ENCODE measurements at places on chromosomes 3 and 15.

DNA sequence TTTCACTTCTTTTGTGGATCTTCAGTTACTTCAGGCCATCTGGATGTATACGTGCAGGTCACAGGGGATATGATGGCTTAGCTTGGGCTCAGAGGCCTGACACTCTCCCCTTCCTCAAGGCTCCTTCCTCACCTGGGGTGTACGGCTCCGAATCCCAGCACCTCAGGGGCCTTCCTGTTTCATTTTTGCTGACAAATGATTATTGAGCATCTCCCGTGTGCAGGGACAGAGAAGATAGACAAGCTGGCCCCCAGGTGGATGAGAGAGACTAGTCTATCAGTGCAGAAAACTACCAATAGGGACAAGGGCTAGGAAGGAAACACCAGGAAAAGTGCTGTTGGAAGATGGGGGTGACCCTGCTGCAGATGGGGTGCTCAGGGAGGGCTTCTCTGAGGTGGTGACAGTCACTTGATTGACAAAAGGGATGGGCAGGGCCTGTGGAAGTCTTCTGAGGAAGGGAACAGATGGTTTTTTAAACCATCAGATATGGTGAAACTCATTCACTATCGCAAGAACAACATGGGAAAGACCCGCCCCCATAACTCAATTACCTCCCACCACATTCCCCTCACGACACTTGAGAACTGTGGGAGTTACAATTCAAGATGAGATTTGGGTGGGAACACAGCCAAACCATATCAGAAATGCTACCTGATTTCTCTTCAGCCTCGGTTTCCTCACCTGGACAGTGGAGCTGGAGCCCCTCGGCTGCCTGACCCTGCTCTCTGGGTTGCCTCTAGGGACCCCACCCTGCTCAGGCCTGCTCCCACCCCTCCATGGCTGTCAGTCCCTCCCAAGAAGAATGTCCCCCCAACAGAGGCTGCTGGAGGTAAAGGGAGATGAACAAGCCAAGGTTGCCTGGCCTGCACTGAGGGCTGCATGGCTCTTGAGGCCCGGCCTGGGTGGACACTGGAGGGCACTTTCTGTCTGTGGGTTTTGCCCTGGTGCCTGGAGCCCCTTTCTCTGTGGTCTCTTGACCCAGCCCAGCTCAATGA lies 37.2 kb upstream of the ACAD9 start:
- no peak for DNase-seq

DNA sequence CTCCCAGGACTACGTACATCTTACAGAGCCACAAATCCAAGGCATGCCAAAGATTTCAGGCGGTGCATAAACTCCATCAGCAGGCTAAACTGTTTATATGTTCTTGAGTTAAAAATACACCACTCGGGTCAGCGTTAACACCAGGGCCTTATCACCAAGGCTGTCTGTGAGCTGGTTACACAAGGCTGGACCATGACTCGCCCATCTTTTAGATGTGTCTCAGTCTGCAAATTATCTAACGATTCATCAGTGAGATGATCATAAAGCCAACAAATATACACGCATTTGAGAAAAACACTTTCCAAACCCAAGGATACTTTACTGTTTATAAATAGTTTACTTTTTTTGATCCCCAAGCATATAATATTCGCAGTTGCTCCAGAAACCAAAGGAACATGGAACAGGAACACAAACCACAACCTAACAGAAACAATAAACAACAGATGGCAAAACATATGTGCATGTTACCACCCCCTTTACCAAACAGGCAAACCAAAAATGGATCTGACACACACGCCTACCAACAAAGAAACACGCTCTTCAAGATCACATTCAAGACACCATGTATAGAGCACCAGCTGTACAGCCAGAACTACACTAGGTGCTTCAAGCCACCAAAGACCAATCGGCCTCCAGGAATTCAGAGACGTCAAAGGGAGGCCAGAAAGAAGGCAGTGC lies 15.4 kb downstream of the LRIG1 start:
- DNase-seq: no peak

DNA sequence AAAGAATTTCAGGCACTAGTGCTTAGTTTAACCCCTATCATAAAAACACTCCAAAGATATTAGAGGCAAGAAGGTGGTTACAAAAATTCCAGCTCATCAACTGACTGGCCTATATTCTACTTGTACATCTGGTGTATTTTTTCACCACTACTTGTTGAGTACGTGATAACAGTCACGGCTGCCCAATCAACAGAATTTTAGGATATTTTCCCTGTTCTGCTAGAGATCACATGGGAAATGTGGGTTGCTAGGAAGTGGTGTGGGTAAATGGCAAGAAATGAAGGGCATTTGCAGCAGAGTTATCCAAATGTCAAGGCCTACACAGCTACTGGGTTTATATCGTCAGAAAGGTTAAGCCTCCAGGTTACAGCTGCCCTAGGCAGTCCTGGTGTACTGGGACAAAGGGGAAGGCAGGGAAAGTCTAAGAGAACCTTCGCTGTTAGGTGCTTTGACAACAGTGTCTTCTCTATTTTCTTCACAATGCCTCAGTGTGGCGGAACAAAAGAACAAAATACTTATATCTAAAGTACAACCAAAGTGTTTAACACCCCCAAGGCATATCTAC lies 81.9 kb downstream of the FMN1 start:
- no peak for DNase-seq

- no peak for DNase-seq
These were observed 1.3 kb upstream of the MON1A start for GRCh38 chr3:49930922-49931321.

DNA sequence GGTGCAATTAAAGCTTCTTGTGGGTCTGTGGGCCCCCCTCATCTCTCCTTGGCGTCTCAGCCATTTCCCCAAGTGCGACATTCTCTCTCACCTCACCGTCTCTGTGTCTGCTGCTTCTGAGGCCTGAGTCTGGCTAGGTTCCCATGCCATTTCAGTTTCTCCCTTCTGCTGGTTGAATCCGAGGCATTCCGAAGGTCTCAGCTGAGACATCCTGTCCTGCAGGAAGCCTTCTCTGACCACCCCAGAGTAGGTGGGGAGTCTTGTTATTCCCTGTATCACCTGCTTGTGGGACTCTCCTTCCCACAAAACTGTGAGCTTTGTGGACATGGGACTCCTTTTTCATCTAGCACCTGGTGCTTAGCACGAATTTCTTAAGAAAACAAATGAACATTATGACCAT lies 78.3 kb downstream of the ASB7 start:
- no peak for DNase-seq

DNA sequence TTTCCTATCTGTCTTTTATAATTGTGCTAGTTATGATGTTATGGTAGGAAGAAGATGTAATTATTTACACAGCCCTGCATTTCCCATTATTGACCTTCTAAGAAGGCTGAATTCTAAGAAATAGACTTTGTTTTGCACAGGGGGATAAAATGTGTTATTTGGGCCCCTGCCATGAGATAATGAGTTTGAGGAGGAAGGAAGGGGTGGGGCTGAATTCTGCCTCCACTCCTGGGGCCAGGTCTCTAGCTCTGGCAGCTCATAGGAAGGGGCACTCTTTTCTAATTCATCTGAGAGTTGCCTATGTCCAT lies 69.2 kb upstream of the GOLGA8B start:
- DNase-seq: no peak

DNA sequence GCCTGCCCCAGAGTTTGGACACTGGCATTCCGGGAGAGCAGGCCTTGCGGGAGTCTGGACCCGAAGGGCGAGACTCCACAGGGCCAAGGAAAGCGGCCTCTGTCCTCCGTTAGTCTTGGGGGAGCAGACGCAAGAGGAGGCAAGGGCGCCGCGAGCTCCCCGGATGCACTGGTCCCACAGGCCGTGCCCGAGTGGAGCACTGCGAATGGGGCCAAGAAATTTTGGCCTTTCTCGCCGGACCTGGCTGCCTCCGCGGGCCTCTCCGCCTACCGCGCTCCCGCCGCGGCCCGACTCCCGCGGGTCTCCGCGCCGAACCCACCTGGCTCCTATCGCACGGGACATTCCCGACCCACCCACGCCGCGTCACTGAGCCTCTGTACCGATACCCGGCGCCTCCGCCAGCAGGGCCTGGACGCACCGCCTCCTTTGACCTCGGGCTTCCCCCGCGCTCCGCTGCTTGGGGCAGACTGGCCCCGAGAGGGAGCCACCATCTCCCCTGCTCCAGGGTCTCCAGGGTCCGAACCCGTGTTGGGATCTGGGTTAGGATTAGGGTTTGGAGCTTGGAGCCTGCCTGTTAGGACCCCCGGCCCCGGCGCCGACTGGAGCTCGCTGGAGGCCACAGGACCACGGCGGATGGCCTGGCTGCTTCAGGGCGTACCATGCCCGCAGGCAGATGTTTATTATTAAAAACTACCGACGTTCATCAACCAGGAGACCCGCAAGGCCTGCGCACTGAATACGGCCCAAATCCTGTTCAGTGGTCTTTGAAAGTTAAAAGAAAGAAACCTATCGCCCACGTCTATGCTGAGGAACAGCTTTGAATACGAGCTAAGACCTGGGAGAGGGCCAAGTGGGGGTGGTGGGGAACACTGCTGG lies 11.7 kb downstream of the SHOX2 start:
- no peak for DNase-seq

- no peak for DNase-seq
These were observed 101.3 kb upstream of the ATP11B start for GRCh38 chr3:182692021-182692420.

DNA sequence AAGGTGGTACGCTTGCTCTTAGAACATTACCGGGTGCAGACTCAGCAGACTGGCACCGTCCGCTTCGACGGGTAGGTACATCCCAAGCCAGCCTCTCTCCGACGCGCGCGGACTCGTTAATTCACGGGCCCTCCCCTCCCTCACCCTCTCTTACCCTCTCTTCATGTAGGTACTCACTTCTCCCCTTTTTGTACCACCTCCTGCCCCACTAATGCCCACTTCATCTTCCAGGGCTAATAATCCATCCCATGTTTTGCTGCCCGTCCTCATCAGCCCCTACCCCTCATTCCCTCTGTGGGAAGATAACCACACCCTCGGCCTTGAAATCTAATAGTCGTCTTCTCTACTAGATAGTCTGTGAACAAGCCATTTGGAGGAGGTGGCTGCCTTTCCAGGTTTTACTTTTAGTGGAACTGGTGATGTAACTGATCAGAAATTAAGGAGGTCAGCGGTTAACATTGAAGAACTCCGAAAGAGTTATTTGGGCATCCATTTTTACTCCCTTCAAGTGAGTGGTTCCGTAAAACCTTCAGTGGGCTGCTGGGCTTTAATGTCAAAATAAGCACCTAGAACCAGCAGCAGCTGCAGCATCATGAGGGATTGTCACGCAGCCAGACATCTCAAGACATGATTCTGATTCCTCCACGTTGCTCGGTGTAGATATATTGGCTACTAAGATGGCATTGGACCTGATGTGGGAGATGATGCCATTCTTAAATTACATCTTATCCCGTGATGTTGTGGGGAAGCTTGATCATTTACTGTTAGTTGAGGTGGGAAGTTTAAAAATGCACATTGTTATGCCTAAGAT lies 1.3 kb downstream of the FEM1B start:
- no peak for DNase-seq

- DNase-seq: no peak
These were observed 24.5 kb upstream of the TRAK1 start for GRCh38 chr3:42066516-42067181.

DNA sequence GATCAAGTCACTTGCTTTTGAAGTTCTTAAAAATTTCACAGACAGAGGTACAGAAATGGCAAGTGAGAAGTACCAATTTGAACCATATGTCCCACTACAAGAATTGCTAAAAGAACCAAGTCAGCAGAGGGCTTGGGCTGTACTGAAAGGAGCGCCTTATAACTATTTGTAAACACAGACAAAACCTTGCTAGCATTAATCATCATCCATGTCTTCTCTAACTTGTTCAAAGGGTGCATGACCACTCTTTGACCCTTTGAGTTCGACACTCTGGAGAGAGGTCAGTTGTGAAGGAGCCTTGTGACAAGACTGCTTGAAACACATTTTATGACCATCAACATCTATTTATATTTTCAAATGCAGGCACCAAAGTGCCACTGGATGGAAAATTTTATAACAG lies 191.7 kb downstream of the PDZRN3 start:
- DNase-seq: no peak

GRCh38 chr15:70775160-70775559 lies 11.8 kb upstream of the UACA start:
- DNase-seq: no peak

All from dorsolateral prefrontal cortex (tissue), 122 donors.